ENCODE measurements at places on chromosomes 2 and 18.

DNA sequence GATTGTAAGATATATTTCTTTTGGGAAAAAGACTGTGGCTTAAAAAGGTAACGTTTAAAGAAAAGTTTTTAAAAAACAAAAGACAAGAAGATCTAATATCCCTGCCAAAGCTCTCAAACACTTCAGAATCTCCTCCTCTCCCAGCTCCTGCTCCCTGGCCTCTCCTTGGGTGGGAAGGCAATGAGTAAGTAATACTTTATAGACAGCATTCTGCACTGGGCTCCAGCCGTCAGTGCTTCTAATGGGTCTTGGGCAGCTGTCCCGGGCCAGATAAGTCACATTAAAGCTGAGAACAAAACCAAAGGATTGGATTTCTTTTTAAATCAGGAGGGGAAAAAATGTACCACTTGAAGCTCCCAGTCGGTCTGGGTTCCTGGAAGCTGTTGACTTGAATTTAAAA, 133.7 kb downstream of the ALPK2 start:
- no peak for DNase-seq

- no peak for DNase-seq
Measured at GRCh38 chr2:126913881-126914615, 15.4 kb downstream of the TEX51 start.

GRCh38 chr18:74472312-74472711, 15.2 kb upstream of the DIPK1C start:
- DNase-seq, result no peak

GRCh38 chr18:57657542-57657941, 35.9 kb upstream of the NARS1 start:
- DNase-seq, result no peak

- DNase-seq, result no peak
Measured at GRCh38 chr2:94997981-94998930, 27.3 kb upstream of the MAL start.
